ENCODE measurements at places on chromosomes 2 and 18.

GRCh38 chr2:133286326-133286922, 281.8 kb downstream of the NCKAP5 start:
- no peak for DNase-seq

DNA sequence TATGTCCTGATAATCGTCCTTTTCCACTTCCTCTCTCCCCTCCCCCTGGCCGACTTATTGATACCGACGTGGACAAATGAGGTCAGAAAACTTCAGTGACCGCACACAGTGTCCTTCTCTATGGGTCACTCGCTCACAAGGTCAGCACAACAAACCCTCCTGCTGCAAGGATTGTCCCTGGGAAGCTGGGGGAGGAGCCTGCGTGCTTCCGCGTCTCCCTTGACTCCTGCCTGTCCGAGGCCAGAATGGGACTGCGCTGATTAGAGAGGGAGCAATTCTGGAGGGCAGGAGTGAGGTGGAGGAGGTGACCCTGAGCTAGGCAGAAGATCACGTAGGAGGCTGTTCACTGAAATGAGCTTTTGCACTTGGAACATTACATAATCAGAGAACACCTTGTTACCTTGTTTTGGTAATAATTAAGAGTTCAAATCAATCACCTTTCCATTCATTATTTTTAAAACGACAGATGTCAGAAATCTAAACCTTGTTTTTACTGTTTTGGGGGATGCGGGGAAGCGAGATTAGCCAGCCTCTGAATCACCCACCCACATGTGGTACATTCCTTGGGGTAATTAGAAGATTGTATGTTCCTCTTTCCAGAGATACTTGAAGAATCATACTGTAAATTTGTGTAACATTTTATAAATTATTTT, 70.6 kb downstream of the CTAGE1 start:
- DNase-seq = peak; percentile 62

DNA sequence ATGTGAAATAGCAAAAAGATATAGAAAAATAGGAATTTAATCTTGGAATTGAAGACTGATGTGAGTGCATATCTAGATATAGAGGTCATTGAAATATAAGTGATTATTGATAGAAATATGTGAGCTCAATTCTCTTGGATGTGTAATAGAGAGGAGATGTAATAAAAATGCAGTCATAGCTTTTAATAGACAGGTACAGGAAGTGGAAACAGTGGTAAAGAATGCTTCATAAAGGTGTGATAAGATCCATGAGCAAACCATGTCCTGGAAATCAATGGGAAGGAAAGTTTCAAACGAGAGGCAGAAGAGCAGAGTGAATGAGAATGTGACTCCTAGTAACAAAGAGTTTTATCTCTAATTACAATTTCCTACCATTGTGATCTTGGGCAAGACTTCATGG, 634.7 kb upstream of the ZNF804A start:
- DNase-seq = no peak

- no peak for DNase-seq
Measured at GRCh38 chr2:9573013-9573720, 17.5 kb upstream of the ADAM17 start.

- no peak for DNase-seq
Measured at GRCh38 chr2:47227532-47228279, 72.6 kb upstream of the STPG4 start.

- no peak for DNase-seq
Measured at GRCh38 chr2:122999821-123000220, 1025.3 kb upstream of the CNTNAP5 start.

- DNase-seq = no peak
Measured at GRCh38 chr2:66495788-66496640, 61.1 kb downstream of the MEIS1 start.

DNA sequence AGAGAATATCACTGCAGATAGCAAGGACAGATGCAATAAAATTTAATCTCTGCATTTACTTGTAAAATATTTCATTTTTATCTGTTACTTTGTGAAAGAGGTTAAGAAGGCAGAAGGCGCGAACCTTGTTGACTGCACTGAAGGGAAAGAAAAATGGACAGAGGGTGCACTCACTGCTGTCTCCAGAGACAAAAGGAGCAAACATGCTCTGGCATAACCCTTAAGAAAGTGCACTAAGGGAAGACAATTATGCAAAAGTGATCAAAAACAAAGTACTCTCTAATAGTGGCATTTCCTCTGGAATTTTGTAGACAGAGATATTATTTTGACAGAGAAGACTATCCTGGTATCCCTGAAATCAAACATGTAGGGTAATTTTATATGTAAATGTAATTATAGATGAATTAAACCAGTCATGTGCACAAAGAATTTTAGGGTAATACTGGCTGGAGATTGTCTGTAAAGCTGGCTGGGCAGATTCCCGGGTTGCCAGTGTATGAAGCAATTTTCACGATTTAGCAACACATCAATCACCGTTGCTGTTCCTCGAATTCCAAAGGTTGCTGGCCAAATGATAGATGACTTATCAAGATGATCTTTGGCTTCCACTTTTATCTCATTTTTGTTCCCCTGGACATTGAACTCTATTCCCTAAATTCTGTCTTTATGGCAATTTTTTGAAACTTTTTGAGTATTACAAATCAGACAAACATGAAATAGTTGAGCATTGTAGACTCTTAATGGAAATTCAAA, 1176.9 kb downstream of the SUCLG1 start:
- DNase-seq = no peak

DNA sequence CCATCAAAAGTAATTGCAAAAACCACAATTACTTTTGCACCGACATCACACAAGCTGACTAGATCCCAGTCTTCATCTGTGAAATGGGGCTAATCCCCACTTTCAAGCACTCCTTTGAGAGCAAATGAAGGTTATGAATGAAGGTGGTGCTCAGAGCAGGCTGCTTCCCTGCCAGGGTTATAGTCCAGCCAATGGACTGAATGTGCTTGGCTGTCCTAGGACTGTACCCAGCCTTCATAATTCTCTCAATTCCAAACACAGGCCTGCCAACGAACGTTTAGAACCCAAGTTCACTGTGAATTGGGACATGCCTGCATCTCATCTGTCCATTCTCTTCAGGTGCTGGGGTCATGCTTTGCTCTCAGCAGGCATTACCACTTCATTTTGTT, 27.8 kb upstream of the ICOS start:
- no peak for DNase-seq

DNA sequence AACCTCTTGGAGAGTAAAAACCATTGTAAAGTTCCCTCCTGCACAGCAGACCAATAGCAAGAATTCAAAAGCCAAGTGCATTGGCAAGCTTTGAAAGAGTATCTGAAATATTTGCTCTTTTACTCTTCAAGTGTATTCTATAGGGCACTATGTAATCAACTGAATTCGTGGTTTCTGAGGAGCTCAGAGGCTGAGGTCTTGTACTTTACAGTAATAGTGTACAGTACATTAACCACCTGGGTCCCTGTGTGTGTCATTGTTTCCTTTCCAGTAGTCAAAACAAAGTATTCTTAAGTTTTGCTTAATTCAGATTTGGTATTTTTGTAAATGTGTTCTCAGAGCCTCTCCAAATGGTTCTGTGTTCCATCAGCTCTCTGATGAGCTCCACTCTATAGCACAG, 769.7 kb downstream of the LRRTM4 start:
- no peak for DNase-seq

GRCh38 chr2:159124441-159124911, 156.0 kb downstream of the TANC1 start:
- DNase-seq = no peak

GRCh38 chr2:41906338-41906725, 141.5 kb upstream of the PKDCC start:
- DNase-seq = peak; percentile 8

GRCh38 chr18:43934322-43934721, 657.0 kb upstream of the SYT4 start:
- DNase-seq = no peak

DNA sequence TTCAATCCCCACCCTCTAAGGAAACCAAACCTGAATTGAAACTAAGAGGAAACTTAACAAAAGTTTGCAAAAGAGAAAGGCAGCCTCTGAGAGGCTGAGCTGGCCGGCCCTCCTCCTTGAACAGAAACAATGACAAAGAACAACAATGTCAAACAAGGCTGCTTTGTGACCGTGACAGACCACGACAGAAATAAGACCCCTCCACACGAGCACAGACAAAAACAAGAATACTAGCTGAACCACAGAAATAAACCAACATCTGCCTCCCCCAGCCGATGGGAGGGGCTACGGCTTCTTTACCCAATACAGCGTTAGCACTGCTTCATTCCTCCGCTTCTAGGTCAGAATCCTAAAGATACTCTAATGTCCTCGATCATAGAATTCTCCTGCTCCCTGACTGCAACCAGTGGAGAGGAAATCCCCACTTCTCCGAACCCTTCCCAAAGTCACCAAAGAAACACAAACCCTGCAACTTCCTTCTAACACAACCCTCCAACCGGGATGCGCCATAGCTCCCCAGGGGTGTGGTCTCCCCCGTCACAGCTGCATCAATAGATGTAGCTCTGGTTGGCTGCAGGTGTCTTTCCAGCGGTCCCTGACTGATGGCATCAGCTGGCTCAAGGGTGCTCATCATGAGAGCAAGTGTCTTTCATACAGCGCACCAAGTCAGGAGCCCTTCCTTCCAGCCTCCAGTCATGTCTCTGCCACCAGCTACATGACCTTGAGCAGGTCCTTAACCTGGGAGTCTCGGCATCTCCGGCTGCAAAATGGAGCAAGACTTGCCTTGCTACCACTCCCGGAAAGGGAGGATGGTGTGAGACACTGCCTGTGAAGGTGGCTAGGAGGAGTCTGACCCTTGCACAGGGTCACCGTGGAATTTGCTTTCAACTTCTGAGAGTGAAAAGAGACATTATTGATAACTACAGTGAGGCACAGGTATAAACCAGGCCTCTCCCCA, 198.6 kb downstream of the HAUS1 start:
- no peak for DNase-seq

DNA sequence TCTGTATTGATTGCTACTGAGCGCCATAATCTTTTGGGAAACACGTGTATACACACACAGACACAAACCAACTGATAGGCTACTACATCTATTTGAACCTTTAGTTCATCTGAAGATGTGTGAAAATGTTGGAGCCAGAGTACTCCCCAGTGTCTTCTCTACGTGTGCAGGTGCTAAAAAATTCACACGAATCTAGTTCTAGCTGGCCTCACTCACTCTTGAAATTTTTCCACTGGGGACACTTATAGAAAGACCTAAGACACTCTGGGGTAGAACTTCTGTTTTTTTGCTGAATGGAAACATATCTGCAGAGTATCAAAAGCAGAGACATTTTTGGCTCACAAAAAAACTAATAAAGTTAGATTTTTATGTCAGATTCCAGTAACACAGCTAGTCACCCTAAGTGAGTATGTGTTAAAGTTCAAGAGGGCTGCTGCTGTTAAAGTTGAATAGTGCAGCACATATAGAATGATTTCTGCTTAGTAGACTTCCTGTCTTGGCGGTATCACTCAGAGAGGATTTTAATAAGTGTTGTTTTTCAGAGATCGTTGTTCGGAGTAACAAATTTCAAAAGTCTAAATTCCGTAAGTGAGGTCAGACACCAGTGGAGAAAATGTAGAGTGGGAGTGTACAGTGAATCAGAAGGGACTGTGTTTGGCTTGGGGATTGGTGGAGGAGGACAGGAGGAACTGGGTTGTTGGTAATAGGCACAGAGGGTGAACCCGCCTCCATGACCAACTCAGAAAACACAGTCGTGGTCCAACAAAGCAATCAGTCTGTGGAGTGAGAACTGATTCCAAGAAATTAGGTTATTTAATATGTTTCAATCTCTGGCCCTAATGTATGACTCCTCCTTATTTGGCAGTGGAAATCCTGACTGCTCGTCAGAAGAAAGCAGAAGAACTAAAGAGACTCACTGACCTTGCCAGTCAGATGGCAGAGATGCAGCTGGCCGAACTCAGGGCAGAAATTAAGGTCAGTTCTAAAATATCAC, 43.1 kb downstream of the KCTD18 start:
- DNase-seq = no peak

GRCh38 chr2:37000318-37000717, 34.0 kb upstream of the STRN start:
- no peak for DNase-seq

- DNase-seq = no peak
Measured at GRCh38 chr2:190695739-190696138, 46.9 kb downstream of the NAB1 start.

DNA sequence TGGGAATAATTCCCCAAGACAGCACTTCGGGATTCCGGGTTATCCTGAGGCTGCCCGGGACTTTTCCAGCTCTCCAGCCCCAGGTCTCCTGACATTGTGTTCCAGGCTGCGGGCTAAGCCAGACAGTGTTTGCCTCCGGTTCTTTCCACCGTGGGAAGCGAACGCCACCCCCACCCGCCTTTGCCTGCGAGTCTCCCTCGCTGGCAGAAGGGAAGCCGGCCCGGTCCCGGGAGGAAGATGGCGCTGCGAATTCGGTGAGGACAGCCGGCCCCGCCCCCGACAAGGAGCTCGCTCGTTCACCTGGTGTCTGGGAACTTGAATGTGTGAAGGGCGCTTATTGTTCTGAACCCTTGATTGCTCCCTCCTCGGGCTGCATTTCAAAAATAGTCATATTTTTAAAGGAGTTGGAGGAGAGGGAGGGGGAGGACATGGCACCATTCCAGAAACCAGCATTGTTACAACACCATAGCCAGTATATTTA, 2.9 kb downstream of the LRATD1 start:
- peak; percentile 76 for DNase-seq

DNA sequence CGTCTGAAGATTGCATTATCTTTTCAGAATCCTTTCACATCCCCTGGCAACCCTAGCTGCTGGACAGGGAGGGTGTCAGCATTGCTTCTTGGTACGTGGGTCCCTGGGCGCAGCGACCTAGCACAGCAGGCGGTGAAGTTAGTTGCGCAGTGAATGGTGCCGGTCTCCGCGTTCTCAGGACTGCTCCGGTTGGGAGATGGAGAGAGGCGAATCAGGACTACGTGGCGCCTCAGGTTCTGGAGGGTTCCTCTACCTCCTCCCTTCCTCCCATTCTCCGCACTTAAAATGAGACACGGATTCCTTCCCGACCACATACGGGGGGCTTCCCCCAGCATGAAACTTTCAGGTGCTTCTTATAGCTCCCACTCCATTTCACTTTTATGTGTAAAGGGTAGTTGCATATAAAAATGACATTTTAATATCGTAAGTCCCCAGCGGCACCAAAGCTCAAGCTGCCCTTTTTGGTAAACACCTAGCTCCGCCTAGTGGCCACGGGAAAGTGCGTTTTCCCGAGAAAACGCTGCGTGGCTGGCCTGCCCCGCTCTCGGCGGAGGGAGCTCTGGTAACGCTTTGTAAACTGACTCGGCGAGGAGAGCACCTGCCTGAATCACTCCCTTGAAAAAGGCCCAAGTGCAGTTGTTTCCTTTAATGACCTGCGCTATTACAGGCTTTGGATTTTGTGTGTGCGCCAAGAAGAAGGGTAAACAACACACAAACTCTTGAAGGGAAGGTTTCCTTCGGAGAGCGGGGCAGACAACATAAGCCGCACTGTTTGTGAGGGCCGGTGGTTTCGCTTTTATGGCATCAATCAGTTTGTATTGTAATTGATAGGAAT, 32.9 kb upstream of the INHBB start:
- DNase-seq = peak; percentile 78

GRCh38 chr18:31648966-31649429, 35.4 kb downstream of the B4GALT6 start:
- no peak for DNase-seq

Measured in endothelial cell (in vitro differentiated cells).